ENCODE measurements at places on chromosomes 1 and 21.

DNA sequence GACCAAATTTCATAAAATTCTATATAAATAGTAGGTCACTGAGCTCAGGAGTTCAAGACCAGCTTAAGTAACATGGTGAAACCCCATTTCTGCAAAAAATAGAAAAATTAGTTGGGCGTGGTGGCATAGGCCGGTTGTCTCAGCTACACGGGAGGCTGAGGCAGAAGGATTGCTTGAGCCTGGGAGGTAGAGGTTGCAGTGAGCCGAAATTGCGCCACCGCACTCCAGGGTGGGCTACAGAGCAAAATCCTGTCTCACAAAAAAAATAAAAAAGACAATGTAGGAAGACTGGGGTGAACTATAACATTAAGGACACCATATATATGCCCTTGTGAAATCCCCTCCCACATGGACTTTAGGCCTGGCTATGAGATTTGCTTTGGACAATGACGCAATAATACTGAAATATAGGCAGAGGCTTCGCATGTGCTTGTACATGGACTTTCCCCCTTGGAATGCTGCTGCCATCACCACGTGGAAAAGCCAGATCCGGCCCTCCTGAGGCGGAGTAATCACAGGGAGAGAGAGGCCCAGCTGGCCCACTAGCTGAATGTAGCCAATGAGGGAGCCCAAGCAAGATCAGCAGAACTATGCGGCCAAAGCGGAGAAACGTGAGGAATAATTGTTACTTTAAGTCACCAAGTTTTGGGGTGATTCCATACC lies 13.1 kb upstream of the USP1 start:
- no peak for DNase-seq

DNA sequence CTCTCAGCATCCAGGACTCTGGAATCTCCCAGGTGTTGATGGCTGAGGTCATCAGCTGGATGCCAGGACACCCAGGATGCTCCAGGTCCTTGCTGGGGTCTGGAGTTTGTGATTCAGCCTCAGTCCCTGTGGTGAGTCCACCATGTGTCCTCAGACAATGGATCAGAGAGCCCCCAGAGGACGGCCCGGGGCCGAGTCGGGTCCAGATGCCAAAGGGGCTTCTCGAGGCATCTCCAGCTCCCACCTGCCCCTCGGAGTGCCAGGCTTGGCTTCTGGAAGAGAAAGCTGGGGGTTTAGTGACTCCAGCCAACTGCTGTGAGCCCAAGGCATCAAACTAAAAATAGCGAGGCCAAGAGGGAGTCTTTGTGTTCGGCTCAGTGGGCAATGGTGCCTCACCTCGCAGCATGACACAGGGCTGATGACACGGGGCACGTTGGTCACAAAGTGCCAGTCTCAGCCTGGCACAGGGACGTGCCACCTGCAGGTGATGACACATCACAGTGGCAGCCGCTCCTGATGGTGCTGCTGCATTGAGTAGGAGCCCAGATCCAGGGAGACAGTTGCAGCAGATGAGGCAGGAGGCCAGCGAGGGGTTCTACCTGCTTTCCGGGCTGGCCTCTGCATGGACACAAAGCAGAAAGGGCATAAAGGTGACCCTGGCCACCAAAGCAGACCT lies 10.6 kb downstream of the PDE9A start:
- no peak for DNase-seq

DNA sequence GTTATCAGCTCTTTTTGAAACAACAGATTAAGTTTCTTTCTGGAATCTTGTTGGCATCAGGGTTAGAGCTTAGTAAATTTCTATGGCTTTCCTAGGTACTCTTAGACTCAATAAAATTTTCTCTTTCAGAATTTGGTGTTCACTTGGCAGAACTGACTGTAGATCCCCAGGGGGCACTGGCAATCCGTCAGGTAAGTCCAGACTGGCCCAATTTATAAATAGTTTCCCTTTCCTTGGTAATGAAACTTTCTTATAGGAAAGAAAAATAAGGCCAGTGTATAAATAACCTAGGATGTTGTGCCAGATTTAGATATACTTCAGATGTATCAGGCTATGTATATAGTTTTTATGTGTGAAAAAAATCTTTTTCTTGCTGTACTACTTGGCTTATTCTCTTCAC lies 18.2 kb downstream of the IPO9 start:
- DNase-seq = no peak

DNA sequence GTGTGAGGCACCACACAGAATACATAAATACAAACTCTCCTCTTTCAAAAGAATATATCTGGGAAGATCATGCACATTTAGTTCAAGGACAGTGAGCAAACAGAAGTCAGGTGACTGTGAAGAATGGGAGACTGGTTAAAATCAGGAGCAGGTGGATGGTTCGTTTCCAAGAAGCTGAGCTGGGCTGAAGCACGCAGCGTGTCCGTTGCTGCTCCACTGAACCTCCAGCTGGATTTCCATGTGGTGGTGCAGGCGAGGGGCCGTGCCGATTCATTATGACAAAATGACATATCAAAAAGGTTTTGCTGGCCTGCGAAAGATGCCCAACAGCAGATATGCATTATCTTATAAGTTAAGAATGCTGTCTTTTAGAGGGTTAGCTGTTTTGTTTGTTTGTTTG lies 66.0 kb downstream of the OLIG1 start:
- no peak for DNase-seq

DNA sequence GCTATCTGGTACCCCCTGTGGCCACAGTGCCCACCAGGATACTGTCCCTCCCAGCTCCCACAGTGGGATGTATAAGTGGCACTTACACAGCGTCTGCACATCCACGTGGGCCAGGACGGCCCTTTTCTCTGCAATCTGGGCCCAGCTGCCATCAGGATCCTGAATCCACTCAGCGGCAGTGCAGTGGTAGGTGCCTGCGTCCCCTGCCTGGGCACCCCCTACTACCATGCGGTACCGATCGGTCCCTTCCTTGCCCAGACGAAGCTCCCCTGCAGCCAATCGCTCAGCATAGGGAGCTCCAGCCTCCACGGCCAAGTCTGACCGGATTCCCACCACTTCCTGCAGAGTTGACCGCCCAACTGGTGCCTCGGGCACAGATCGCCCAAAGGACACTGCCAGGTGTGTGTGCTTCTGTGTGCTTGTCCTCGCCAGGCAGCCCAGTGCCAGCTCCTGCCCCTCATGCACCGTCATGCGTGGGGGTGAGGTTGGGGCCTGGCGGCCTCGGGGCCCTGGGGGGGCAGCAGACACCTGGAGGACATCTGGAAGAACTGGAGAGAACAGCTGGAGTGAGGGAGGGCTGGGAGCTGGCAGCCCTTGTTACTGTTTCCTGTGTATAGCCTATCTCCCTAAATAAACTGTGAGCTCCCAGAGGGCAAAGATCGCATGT lies 4.7 kb downstream of the IGSF8 start:
- DNase-seq = no peak
